ENCODE measurements at places on chromosomes 7 and 10.

- DNase-seq, result no peak
These were observed 172.3 kb downstream of the MDFIC start for GRCh38 chr7:115094163-115094562.

DNA sequence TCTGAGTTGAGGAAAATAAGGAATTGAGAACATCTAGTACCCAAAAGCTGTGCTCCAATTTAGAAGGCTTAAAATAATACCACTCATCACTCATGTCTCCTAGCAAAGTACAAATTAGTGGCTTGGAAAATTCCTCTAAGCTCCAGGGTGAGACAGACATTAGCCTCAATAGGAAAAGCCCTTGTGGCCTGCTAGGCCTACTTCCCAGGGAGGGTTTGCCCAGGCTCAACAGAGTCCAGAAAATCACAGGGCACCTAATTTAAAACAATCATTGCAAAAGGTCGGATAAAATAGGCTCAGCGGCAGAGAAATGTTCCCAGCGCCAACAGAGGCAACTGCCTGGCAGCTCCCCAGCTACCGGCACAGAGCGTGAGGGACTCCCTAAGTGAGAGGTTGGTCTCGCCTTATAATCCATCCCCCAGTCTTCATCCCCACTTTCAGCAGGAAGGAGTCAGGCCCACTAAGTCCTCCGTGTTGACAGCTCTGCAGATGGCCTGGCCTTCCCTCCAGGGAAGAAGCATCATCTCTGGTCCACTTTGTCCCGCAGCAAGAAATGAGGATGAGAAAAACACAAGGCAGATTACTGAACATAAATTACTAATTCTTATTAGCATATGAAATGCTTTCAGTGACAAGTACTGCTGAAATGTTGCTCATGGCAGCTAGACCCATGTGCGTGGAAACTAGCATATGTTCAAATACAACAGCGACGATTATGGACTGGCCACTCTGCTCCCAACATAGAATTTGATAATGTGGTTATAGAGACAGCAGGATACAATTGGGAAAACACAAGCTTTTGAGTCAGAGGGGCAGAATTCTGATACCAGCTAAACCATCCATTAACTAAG, 1177.7 kb upstream of the AUTS2 start:
- DNase-seq, result no peak

DNA sequence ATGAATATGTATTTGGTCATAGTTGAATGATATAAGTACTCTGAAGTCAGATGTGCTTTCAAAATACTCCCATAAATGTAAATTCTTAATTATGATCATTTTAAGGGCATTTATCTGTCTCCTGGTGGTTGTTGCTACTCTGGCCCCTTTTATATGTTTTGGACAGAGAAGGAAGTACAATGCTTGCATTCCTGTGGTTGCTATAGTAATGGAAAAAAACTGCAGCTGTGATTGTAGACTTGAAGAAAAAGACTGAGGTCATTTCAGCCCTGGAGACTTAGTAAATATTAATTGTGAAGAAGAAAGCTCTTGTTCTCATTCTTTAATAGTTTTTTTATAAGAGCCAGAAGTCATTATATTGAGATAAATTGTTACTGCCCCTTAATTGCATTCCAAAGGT, 70.2 kb upstream of the FERD3L start:
- no peak for DNase-seq

DNA sequence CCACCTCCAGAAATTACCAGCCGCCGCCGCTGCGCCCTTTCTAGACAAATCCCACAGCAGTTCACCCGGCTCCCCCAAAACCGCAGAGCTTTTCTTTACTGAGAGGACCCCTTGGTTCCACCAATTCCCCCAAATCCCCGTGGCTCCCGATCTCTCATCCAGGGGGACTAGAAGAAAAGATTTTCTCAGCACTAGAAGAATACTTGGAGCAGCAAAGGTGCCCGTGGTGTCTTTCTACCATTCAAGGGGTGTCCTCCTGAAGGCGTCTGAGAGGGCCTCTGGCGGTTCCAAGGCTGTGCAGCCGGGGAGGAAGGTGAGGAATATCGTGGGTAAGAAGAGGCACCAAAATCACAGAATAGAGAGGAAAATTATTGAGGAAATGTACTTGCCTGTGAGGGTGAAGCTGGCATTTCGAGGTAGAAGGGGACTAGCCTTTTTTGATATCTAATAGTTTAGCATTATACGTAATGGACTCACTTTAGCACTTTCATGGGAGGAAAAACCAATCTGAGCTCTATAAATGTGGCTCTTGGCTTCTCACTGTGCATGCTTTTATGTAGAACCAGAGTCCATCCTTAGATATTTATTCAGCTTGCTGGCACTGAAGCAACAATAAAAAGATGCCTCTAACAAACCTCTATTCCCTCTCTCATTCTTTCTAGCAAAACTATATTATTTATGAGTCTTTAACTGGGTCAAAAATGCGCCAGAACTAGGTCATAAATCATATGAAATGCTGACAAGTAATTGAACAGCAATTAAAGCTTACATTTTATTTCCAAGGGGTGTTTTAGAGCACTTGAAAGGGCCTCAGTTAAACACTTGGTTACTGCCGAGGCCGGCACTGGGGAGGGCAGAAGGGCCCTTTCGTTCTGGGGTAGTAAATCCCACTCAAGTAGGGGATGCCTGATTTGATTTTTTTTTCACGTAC, 13.8 kb upstream of the HOXA2 start:
- no peak for DNase-seq

- no peak for DNase-seq
These were observed 104.7 kb downstream of the SORBS1 start for GRCh38 chr10:95456516-95456915.

GRCh38 chr7:40221836-40222235, 87.0 kb downstream of the SUGCT start:
- DNase-seq, result no peak

DNA sequence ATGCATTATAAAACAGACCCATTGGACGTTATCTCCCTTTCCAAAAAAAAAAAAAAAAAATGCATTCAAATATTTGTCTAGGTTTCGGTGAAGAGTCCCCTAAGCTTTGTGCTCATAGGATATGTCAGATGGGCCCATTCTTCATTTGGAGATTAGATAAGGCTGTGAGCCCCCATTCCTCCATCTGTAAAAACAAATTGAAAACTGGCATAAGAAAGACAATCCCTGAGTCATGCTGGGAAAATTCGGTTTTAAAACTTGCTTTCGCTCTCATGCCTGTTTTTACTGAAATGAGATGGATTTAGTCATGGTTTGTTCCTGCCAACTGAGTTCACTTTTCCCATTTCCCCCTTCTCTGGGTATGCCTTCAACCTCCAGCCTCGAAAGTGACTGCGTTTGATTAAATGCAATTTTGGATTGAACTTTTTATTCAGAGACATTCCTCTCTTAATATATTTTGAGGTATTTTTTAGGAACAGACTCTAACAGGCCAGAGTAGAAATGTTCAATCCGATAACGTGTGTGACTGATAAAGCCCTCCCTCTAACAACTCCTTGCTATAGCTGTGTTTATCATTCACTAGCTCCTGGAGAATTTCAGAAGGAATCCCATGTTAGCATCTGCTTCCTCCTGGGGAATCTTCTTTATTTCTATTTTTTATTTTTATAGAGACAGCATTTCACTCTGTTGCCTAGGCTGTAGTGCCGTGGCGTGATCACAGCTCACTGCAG, 190.9 kb upstream of the LYZL2 start:
- no peak for DNase-seq

- no peak for DNase-seq
These were observed 4.0 kb downstream of the INPP5A start for GRCh38 chr10:132541601-132542011.

DNA sequence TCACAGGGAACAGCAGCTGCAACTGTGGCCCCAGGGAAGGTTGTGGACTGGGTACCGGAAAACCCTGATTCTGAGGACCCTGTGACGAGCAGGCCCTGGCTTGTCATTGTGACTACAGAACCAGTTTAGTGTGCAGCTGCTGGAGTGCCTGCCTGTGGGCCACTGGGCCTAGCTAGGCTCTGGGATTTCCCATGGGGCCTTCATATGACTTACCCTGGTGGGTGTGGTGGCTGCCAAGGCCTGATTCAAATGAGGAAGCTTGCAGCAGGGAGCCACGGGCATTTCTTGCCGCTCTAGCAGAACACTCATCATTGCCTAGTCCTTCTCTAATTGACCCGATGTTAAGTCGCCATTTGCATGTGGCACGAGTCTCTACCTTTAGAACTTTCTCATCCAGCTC, 14.7 kb upstream of the CAMK2G start:
- DNase-seq, result no peak

DNA sequence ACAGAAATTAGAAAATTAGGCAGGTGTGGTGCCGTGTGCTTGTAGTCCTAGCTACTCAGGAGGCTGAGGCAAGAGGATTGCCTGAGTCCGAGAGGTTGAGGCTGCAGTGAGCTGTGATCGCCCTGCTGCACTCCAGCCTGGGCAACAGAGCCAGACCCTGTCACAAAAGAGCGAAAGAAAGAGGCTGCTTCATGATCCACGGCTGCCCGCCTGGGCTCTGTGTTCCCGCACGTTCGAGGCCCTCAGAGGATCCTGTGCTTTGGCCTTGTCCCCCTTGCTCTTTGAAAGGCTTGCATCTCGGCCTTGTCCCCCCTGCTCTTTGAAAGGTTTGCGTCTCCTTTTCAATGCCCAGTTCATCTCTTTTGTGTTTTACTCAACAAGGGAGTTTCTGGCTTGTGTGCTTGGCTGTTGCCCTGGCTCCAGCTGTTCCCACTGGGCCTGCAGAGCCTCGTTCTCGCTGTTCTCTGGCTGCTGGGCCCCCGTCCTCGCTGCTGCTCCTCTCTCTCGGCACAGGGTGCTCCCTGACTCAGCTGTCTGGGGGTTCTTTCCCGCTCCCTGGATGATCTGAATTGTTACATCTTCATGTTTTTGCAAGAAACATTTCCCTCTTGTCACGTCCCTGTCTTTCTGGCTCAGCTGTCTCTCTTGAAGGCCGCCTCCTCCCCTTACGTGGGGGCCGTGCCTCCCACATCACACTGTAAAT, 45.1 kb upstream of the INPP5A start:
- DNase-seq, result no peak

DNA sequence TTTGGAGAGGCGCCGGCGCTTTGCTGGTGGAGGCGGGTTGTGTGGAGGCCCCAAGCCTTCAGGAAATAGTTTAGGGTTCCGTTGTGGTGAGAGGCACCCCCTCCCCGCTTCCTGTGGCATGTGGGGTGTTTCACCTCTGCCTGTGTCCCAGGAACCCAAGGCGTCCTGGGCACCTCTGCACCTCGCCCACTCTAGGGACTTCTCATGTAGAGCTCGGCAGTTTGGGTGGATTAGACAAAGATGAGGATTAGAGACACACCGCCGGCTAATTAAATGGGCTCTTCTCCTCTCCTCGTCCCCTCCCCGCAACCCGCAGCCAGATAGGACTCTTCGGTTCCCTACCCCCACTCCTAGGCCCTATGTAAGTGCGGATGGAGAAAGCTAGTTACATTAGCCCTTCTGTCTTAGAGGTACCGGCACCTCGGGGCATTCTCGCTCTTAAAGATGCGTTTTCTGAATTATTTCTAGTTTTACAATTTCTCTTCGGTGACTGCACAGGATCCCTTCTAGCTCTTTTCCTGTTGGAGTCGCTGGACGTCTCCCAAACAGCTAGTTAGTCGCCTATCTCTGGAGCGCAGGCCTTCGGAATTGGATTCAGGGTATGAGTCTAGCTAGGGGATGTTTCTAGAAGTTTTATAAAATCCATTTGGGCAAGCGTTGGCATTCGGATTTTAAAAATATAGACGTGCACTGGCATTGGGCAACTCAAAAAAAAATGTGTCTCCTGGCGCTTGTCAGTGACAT, 7.8 kb downstream of the PTF1A start:
- no peak for DNase-seq

- DNase-seq, result no peak
These were observed 23.6 kb upstream of the ING3 start for GRCh38 chr7:120926943-120927346.

GRCh38 chr7:130881091-130881798, 147.2 kb upstream of the KLF14 start:
- DNase-seq, result no peak

DNA sequence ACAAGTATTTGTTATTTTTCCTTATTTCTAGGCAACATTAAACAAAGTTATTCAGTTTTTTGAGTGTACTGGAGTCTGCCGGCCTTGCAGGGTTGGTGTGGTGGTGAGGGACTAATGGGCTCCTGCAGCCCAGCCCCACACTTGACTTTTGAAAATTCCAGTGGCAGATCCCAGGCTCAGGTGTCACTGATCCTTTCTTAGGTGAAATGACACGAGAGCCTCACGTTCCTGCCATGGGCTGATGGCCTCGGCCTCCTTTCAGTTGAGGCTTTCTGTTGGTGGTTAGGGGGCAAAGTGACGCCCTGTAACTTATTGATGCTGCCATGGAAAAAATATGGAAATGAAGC, 117.9 kb downstream of the NKX6-2 start:
- DNase-seq, result no peak

- no peak for DNase-seq
These were observed 9.1 kb downstream of the COL13A1 start for GRCh38 chr10:69810675-69811397.

DNA sequence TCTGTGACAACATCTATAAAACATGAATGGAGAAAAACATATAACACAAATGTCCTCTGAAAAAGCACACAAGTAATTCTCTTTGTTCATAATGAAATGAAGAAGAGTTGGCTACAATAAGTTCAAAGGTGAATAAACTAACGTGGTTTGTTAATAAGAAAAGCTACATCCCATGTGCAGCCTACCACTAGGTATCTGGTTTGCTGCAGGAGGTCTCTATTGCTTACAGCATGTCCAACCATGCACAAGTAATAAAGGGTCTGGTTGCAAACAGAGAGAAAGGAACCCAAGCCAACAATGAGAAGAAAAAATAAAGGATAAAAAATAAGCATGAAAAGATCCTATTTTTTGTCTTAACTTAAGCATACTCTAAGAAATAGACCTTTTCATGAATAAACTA, 139.2 kb downstream of the CHCHD3 start:
- DNase-seq, result no peak
